CD4-positive, alpha-beta T cell treated with Interleukin-21 for 1 hour (primary cell): ENCODE measurements at places on chromosomes 1 and 21.
A peak's percentile ranks its signal among the peaks of the same experiment; 100 is the strongest.

- no peak for DNase-seq
Observed at GRCh38 chr1:175376194-175376593, 183.6 kb upstream of the KIAA0040 start.

DNA sequence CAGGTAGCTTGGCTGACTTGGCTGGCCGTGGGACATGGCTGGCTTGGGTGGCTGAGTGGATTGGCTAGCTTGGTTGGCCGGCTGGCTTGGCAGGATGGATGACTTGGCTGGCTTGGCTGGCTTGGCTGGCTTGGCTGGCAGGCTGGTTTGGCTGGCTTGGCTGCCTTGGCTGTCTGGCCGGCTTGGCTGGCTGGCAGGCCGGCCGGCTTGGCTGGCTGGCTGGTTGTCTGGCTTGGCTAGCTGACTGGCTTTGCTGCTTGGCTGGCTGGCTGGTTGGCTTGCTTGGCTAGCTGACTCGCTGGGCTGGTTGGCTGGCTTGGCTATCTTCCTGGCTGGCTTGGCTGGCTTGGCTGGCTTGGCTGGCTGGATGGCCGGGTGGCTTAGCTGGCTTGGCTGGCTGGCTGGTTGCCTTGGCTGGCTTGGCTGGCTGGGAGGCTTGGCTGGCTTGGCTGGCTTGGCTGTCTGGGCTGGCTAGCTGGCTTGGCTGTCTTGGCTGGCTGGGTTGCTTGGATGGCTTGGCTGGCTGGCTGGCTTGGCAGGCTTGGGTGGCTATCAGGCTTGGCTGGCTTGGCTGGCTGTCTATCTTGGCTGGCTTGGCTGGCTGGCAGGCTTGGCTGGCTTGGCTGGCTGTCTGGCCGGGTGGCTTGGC is 129.7 kb upstream of the FAM72C start:
- peak; percentile 0 for DNase-seq

- DNase-seq = peak; percentile 89
Observed at GRCh38 chr1:206551986-206552326, 44.6 kb downstream of the RASSF5 start.

DNA sequence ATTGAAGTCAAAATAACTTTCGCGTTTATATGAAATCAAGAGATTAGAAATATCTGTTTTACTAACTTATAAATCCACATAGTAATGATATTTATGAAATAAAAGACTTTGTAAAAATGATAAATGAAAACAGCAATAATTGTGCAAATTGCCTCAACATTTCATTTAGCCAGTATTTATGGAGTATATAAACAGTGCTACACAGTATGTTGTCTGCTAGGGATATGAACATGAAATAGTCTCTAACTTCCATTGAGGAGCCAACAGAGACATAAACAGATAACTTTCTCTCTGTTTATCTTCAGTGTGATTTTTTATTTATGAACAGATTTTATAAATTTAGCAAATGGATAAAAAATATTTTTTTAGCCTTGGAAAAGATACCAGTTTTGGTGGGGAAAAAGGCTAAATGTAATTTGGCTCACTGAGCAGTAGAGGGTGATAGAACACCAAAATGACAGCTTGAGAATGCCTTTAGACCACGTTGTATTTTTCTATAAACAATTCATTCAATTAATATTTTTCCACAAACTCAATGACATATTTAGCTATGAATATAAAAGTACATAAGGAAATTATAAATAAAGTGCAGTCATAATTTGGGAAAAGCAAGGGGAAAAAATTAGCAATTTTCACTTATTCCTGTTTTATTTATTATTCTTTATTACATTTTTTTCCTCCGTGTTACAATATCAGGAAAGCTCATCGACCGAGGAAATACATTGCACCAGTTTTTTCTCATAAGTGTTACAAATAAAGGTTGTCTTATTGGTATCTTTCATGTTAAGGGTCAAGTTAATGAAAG is 47.5 kb upstream of the EEIG2 start:
- peak; percentile 67 for DNase-seq

- DNase-seq = no peak
Observed at GRCh38 chr1:54815086-54815876, 14.2 kb upstream of the TTC22 start.

- no peak for DNase-seq
Observed at GRCh38 chr1:226425004-226425378, 17.1 kb upstream of the PARP1 start.

DNA sequence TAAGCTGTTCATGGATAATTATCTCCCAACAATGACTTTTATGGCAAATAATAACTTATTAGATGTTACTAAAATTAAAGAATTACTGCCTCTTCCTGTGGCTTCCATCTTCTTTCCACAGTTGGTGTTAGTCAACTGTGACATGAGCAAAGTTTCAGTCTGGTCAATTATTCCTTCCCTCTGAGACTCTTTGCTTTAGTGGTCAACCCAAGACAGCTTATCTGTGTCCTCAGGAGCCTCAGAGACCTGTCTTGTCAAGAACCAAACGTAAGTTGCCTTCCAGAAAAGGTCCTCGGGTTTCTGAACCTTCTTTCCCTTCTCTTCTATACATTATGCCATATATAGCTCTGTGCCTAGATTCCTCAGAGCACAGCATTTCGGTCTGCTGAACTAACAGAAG is 263.2 kb upstream of the ZP4 start:
- DNase-seq = no peak

DNA sequence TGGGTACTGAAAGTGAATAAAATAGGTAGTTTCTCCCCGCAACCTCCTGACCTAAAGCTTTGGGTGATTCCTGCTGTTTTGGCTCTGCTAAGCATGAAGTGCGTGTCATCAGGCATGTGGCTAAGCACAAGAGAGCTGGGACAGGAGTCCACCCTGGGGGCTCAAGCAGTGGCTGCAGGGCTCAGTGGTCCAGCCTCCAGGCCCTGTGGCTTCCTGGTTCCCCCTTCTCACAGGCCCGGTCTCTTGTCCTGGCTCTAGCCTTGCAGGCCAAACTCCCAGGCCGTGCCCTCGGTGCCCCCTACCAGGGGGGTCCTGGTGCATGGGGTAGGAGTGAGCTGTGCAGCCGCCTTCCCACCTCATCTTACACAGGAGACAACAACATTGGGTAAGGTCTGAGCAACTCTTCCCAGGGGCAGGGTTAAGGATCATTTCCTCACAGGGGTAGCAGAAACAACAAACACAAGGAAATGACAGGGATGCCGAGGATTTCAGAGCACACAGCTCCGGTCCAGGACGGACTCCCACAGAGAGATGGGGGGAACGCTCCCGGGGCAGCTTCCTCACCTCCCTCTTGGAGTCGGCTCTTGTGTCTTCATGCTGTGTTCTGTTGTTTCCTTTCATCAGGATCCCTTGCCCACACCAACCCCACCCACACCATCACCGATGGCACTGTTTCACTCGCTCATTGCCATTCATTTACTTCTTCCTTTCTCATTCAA is 19.8 kb upstream of the SLC2A1 start:
- DNase-seq = no peak

DNA sequence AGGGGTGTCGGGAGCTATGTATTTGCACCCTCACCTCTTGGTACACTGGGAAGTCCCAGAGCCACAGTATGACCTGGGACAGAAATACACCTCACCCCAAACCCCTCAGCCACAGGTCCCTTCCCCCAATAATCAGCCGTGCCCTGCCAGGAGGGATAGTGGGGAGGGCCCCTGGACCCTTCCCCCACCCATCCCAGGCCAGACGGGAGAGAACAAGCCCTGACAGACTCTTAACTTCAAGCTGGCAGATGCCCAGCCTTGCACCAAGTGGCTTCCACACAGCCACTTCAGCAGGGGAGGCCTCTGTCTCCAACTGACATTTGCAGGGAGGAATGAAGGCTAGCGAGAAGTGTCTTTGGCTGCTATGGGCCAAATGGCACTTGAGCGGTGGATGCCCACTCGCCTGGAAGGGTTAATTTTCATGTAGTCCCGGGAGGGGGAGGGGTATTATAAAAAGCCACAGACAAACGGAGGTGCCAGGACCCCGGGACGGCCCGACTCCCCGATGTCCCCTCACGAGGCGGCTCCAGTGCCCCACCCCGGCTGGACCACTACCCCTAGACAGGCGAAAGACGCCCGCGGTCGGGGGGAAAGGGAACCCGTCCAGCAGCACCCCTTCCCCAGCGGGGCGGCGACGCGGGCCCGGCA is 495 bp downstream of the SYNC start:
- no peak for DNase-seq

- DNase-seq = no peak
Observed at GRCh38 chr21:45578176-45578801, 36.0 kb upstream of the SLC19A1 start.

DNA sequence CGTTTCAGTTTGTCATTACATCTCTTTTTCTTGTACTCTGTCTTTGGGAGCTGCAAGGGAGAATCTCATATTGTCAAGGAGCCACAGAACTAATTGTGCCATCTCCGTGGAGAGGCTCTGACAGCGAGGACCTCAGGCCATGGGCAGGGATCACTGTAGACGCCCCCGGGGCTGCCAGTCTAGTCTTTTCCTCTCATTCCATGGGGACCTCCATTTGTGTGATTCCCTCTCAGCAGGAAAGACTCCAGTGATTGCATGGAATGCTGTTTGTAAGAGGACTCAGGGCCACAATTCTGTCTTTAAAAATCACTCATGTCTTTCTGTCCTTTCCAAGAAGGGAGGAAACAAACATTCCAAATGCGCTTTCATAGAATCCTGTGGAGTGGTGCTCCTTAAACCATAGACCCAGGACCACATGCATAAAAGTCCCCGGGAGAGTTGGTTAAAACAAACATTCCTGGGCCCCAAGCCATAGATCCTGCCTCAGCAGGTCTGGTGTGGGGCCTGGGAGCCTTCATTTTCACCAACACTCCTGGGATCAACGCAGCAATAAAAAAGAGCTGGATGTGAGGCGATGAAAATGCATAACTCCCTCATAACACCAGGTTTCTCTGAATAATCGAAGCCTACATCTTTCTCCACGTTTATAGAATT is 104.5 kb downstream of the ZP4 start:
- DNase-seq = no peak

DNA sequence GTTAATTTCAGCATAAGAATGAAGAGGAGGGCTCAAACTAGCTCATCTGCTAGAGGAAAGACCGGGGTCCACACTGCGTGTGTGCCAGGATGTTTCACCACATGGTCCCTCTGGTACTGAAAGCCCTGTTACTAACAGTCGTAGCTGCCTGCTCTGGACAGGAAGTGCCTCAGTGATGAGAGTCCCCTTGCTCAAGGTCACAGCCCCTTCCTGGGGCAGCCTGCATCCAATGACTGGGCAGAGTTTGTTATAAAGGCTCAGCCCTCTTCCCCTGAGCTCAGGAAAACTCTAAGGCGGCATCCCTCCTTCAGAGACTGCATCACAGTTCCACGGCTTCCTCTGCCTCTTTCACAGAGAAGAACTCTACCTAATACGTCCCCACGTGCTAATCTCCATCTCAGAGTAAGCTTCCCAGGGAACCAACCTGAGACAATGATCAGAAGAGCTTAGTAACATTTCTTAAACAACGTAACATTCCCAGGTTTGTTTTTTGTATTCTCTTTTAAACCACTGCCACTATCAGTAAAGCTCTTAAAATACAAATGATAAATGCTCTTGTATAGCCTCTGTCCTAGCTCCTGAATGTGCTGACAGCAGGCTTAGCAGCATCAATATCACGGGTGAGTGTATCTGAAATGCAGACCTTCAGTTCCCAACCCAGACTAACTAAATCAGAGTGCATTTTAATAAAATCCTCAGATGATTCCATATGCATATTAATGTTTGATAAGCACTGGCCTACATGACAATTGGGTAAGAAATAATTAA is 38.0 kb upstream of the ATP1A1 start:
- no peak for DNase-seq

DNA sequence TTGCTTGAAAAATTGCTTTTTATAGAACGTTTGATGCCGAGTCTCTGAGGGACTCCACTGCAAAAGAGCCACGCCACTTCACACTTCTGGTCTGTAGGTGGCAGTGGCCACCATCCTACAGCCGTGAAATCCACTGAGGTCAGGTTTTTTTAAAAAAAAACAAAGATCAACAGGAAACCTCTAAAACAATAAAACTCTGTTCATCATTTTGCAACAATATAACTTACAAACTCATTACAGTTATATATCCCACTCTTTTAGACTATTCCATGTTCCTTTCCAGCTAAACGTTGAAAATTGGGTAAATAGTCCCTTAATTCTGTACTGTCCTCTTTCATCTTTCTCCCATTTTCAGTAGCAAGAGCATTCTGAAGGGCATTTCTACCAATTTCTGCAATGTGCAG is 64.6 kb upstream of the FMN2 start:
- no peak for DNase-seq

DNA sequence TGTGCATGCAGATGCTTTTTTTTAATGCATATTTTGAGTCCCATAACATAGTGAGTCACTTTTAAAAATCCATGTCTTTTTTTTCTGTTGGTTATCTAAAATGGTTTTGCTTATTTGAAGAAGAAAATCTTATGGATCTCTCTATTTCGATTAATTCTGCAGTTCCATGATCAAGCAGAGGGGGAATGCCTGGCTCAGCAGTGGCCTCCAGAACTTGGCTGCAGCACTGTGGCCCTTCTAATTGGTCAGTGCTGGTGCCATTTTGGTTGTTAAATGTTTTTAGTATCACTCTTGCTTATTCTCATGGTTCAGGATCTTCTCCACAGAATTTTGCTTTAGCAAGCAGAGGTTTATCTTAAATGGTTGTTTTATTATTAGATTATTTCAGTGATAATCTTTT is 11.2 kb downstream of the EPHX4 start:
- no peak for DNase-seq

DNA sequence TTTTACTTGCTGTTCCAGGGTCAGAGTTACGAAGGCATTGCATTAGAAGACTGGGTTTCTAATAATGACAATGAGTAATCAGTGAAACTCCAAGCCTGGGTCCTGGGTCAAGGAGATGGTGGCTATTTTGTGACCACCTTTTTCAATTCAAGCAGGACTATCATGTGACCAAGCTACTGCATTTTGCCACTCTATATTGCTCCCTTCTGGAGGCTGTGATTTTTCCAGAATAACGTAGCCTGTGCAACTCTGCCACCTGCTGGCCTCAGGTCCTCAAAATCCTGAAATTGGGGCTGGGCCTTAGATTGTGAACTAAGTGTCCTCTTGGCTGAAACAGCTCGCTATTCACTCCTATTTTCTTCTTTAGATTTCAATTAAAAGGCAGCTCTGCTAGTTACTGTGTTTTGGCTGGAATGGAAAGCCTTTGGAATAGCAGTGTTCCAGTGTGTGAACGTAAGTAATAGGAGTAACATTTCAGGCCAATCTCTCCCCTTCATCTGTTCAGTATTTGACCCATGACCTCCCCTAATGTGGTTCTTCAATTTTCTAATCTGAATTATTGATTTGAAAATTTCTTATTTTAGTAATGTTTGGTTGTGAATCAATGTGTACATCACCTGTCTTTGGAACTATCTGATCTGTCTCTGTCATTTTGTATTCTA is 52.9 kb upstream of the CD46 start:
- DNase-seq = peak; percentile 27
